Stimulated activated CD4-positive, alpha-beta T cell treated with anti-CD3 and anti-CD28 coated beads, TNF-alpha, amount 100 ng/mL, for 24 hours (primary cell): ENCODE measurements at places on chromosomes 6 and 20.

- no peak for DNase-seq
These were observed 6.8 kb upstream of the BFSP1 start for GRCh38 chr20:17537959-17538358.

GRCh38 chr20:23456409-23456808 lies 3.7 kb upstream of the CST11 start:
- DNase-seq: no peak

GRCh38 chr6:18605841-18606240 lies 218.7 kb downstream of the RNF144B start:
- DNase-seq: no peak

GRCh38 chr6:146850981-146851380 lies 252.2 kb downstream of the ADGB start:
- DNase-seq: no peak

- no peak for DNase-seq
These were observed 102.4 kb downstream of the TFAP2A start for GRCh38 chr6:10312445-10312844.

DNA sequence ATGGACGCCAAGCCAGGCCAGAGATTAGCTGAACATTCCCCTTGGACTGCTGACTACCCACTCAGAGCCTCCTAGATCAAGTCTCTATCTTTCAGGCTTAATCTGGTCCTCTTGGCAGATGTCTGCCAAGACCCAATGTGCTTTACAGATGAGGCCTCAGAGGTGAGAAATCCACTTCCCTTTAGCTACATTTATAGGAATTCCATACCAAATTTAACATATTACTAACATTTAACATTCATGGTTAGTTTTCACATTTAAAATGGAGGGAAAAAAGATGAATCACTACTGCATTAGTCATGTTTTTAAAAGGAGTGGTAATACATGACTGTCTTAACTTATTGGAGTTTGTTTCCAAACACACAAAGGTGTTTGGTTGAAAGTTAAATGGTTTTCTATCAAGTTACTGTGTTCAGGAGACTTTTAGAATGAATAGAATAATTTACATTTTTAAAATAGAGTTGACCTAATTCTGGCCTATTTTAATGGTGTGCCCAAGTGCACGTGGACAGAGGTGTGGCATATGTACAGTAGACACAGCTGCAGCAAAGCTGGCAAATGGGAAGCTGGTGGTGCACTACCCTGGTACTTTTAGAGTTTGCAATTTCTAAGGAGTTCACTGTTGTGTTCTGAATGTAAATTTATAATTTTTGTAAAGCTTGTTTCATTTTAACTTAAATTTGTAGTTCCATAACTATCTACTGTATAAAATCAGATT lies 41.9 kb upstream of the CALHM6 start:
- DNase-seq: no peak

DNA sequence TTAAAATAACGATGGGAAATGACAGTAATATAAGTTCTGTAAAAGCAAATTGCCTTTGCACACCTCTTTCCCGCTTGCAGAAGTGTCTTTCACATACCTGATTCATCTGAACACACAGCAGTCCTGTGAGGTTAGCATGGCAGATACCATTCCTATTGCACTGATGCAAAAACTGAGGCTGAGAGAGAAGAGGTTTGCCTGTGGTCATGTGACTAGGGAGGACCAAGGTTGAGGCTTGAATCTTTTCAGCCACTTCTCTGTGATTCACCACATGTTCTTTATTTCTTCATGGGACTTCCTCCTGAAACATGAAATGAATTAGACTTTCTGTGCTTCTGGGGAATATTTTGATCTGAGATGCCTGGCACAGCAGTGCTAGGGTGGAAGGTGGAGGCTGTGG lies 92.9 kb downstream of the VEGFA start:
- no peak for DNase-seq
